ENCODE measurements at places on chromosomes 7 and 10.

GRCh38 chr7:136923111-136923667, 54.7 kb downstream of the CHRM2 start:
- DNase-seq = no peak

DNA sequence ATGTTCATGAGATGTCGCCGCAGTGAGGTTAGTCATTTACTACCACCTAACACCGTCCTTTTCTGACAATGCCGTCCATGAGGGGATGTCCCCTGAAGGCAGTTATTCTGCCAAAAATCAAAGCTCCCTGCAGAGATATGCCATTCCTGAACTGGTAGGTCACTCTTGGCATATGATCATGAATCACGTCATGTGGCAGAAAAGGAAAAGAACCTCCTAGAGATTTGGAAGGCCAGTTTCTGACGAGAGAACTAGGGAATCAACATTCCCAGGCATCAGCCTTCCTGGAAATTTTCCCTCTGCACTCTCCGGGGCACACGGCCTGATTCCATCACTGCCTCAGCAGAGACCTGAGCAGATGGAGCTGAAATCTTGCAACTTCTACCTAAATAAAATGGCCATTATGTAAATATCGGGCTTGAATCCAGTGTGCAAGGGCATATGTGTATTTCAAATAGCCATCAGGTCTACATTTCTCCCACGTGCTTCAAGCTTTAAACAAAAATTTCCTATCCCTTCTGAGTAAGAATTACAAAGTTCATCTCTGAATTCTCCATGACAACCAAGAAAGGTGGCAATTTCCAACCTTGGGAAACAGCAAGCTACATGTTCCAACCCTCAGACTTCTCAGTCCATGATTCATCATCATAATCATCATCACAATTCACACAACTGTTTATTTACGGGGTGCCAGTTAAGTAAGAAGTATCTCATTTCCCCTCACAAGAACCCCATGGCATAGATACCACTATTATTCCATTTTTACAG, 46.5 kb downstream of the AMPH start:
- DNase-seq = no peak

GRCh38 chr10:18508587-18508986, 142.8 kb downstream of the NSUN6 start:
- no peak for DNase-seq

DNA sequence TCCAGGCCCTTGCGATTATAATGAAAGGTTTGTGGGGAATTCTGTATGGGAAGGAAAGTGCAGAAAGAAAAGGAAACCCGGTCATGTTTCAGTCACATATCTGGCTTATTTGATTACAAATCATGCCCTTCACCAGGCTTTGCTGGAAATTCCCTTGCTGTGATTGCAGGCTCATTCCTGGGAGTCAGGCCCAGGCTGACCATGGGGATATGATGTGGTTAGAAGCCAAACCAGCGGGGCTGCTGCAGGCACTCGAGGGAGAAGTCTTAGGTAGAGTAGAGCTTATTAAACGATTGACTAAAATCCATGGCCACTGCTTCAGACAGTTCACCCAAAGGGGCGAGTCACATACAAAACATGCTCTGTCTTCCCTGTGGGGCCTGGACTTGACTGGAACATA, 16.2 kb downstream of the PKD1L1 start:
- DNase-seq = peak; percentile 37

DNA sequence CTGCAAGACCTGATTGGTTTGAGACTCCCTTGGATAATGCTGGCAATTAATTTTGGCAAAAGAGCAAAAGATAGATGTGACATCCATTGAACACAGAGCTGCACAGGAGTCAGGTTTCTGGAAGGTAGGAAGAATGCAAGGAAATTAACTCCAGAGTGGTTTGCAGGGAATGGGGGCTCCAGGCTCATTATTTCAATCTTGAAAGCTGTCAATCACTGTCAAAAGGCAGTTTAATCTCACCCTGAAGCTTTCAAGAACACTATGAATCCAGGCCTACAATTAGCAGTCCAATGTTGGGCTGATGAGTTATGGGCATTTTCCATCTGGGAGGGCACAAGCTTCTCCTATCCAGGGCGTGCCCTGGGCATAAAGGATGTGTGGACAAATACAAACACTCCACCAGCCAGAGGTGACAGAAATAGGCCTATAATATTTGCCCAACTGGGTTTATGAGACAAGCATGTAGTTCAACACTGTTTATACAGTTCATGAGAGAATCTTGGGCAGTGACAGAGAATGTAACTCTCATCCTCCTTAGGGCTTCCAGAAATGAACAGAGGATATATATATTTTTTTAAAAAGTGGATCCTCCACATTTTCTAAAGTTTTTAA, 80.5 kb downstream of the KCNMA1 start:
- DNase-seq = no peak

GRCh38 chr10:127918572-127918971, 11.7 kb downstream of the PTPRE start:
- peak; percentile 72 for DNase-seq

Measured in inflammatory macrophage treated with lipopolysaccharide for 4 hours (primary cell).